Naive thymus-derived CD4-positive, alpha-beta T cell (primary cell): ENCODE measurements at places on chromosomes 11 and 22. TPM values are rescaled to one million over a fixed set of nuclear protein-coding genes. Genes with fewer than 3 reads are reported as not detected.

DNA sequence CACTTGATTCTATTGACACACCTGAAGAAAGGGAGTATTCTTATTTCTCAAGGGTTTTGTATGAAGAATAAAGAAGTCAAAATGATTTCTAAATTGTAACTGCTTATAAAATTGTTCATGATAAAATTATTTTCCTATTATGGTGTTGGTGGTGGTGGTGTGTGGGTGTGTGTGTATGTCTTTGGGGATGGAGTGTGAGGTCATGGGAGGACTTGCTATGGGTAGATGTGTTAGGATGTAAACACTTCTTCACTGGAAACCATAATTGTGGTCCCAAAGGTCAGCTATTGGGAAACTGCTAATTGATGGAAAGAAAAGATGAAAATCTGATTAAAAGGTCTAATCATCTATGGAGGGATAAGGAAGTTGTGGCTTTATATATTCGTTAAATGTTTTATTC is 5.1 kb downstream of the TRIM22 start:
- no peak for DNase-seq

GRCh38 chr11:112558691-112559090 is 298.0 kb upstream of the PLET1 start:
- no peak for DNase-seq

DNA sequence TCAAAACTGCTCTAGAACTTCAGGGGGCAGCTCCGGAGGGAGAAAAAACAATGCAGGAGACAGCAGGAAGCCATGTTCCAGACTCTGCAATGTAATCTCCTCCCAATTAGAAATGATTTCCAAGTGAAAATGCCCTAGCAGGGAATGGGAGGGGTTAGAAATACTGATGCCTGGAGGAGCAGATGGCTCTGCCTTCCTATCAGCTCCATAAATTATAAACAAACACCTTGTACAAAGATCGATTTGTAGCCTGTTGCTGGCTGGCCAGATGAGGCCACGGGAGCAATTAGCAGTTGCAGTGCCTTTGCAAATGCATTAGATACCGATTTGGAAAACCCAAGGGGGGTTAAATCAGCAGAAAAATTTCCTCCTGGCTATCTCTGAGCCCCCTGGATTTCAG is 46.6 kb upstream of the CHRM4 start:
- DNase-seq, result no peak

The C11orf21 gene
- total RNA-seq, result 112 TPM

The SSTR3 gene
- 29.8 TPM for total RNA-seq

The ARAP1 gene
- 156 TPM for total RNA-seq
